ENCODE measurements at places on chromosomes 7 and 10. TPM values are rescaled to one million over a fixed set of nuclear protein-coding genes. Genes with fewer than 3 reads are reported as not detected.

GRCh38 chr10:60834401-60834800 lies 56.1 kb downstream of the CDK1 start:
- no peak for DNase-seq

DNA sequence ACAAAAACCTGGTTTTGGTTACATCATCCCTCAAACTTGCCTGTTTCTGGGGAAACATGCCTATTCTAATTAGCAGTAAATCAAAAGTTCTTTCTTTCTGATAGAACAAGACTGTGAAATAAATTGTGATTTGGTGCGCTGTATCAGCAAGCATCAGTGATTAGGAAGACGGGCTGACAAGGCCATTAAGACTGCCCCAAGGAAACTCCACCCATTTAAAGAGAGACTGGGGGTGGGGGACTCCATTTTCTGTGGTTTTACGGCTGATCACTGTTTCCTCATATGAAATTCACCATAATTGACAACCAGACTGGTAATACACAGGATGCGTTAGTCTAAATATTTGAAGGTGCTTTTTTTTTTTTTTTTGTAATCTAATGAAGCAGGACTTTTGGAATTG lies 68.7 kb downstream of the MBL2 start:
- DNase-seq = no peak

DNA sequence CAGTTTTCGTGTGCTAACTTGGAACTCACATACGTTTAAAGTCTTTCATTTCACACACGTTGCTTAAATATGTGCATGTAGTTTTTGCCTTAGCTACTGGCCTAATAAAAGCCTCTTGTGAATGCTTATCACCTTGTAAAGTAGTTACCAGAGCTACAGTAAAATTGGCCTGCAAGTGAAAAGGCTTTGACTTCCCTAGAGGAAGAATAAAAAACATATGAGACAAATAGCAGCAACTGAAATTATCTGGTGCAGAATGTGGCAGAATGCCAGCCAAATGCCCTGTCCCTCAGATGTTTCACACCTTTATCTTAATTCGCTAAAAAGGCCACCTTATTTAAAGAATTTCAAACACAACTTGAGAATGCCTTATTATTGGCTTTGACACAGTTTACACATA lies 28.1 kb upstream of the RPA3 start:
- no peak for DNase-seq

DNA sequence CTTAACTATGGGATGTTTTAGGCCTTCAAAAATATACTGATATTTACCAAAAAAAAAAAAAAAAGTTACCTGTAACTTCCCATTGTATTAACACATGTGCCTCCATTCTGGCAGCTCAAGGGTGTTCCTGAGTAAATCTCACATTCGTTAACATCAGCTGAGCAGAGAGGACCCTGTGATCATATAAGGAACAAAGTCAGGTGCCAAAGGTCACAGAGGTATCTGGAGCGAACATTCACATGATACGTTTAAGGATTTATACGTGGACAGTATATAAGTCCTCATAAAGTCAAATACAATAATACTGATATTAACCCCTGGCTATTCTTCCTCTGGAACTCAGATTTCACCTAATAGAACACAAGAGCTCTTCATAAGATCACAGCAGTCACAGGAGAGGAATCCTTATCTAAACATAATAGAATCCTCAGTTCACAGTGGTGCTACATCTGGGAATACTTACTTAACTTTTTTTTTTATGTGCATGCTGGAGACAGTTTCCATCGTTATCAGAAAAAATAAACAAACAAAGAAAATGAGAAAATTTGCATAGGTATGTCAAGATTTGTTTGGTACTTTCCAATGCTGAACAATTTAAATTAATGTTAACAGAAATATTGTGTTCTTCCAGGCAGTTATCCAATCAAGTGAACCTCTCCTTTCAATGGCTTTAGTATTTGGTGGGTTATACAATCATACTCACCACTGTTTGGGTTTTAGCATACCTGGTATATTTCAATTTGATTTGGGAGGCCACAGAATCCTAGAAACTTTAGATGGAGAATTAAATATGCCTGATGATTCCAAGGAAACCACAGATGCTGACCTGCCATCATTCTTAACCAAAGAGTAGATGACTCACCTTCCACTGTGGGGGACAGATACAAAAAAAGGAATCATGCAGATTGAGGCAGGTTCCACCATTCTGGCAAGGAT lies 6.6 kb downstream of the CUBN start:
- no peak for DNase-seq

DNA sequence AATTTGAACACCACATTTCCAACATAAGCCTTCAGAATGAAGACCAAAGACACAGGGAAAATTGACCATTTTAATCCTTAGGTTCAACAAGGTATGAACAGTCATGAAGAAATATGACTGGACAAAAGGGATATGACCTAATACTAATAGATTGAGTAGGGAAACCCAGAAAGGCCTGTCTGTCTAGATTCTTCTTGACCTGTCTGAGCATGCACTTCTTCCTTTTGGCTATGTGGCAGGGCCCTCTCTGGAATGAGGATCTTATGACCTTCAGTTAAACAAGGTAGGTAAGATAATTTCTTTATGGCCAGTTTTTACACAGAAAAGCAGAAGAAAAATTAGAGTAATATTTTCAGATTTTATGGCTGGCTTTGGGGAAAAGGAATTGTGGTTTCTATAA lies 3.0 kb upstream of the PHYHIPL start:
- DNase-seq = no peak

DNA sequence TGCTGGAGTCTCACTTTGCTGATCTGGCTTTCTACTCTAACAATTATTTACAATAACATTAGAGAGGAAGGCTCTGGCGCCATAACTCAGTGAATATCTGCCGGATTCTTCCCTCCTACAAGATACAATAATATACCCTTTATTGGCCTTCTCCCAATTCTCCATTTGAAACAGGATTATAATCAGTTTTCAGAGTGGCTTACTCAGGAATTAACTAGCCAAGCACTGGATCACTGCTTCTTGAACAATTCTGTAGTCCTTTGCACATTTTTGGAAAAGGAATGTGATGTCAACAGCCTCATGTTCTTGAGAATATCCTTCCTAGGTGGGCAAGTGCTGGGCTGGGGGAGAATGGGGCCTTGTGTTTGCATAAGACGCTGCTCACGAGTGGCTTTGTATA lies 125.9 kb downstream of the HIPK2 start:
- no peak for DNase-seq

DNA sequence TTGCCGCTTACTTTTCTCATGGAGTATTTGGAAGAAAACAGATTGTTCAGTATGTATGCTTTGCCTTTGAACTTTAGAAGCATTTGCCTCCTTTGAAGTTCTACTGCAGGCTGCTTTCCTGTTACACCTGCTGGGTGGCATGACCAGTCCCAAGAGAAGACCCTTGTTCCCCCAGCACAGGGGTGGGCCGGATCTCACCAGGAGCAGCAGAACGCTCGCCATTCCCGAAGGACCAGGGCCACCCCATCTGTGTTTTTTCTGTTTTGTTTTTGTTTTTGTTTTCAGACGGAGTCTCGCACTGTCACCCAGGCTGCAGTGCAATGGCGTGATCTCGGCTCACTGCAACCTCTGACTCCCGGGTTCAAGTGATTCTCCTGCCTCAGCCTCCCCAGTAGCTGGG lies 493.6 kb downstream of the PTPRN2 start:
- DNase-seq = peak; percentile 18

- DNase-seq = no peak
Measured at GRCh38 chr7:3588341-3588740, 287.3 kb downstream of the SDK1 start.

- DNase-seq = no peak
Measured at GRCh38 chr7:141664450-141664849, 37.5 kb downstream of the DENND11 start.

DNA sequence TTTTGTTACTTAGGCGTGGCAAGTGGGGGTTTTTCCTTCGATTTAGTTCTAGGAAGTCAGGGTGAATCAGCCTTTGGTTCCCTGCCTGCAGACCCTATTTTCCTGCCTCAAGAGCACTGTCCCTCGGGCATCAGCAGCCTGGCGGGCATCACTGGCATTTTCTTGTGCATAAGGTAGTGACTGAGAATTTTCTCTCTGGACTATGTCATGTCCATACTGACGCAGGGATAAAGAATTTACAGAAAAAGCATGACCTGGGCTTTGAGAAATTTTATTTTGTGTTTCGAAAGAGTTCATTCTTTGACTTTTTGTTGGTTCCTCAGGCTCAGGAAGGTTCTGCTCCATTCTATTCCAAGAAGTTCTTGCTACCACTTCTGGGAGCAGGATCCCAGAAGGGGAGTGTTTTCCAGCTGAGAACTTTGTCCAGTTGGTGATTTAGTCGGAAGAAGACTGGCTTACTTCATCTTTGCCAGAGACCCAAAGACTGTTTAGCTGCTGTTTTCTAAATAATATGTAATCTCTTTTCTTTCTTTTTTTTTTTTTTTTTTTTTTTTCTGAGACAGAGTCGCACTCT lies 213.9 kb upstream of the SH2B2 start:
- DNase-seq = no peak

DNA sequence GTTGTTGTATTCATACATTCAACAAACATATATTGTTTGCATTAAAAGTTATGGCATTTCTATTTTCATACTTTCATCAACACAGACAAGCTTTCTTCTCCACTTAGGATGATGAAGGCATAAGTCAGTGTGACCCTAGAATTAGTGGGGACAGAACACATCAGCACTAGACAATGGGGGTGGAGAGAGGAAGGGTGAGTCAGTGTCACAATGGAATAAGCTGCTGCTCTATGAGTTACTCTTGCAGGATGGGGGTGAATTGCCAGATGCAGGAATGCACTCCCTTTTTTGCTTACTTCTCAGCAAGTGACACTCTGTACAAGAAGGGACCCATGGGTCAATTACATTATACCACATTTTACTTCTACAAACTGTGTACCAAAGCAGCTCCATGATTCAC lies 74.0 kb downstream of the DGKI start:
- no peak for DNase-seq

- no peak for DNase-seq
Measured at GRCh38 chr7:83096065-83096580, 66.6 kb downstream of the PCLO start.

- DNase-seq = no peak
Measured at GRCh38 chr7:83478616-83479015, 170.3 kb downstream of the SEMA3E start.

- no peak for DNase-seq
Measured at GRCh38 chr7:96739609-96740008, 30.0 kb upstream of the SEM1 start.

- no peak for DNase-seq
Measured at GRCh38 chr10:9615189-9615588, 1402.5 kb upstream of the CELF2 start.

DNA sequence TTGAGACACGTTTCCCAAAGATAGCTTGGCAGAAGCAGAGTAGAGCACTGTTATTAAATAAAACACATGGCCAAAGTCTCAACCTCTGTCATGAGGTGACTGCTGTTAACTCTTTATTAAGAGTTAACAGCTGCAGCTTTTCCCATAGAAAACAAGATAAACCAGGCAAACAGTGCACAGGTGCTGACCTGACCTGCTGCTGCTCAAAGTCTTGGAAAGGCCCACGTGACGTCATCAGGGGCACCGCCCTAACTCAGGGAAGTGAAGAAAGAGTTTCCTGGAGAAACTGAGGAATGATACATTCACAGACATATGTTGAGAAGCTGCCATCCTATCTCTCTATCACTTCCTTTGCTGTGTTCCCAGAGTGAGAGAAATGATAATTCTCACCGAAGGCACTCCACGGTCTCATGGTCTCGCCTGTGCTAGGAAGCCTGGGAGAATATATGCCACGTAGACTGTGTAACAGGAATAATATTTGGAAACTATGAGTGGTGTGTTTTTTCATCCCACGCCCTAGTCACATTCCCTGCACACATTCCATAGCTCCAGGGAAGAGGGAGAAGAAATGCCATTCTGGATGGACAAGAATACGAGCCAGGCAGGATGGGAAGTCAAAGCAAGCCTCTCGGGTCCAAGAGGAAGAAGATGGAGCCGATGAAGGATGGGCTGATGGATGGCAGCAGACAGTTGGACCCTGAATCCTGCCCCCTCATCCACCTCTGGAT lies 146.2 kb upstream of the NFE2L3 start:
- DNase-seq = no peak

The SPDYE1 gene
- polyA plus RNA-seq = not detected

The HK1 gene
- 18.4 TPM for polyA plus RNA-seq

The BUD31 gene
- 208 TPM for polyA plus RNA-seq

The ZNF679 gene
- polyA plus RNA-seq = not detected

The PPRC1 gene
- 35.8 TPM for polyA plus RNA-seq

The CALHM3 gene
- not detected for polyA plus RNA-seq

The SPDYE2 gene
- polyA plus RNA-seq = not detected
